ENCODE measurements at places on chromosomes 13 and 19.

DNA sequence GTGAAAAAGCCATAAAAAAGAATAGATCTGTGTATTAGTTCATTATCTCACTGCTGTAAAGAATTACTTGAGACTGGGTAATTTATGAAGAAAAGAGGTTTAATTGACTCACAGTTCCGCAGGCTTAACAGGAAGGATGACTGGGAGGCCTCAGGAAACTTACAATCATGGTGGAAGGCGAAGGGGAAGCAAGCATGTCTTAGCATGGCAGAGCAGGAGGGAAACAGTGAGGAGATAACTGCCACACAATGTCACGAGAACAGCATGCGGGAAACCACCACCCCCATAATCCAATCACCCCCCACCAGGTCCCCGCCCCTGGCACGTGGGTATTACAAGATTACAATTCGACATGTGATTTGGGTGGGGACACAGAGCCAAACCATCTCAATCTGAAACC, 39.1 kb upstream of the EEF1AKMT1 start:
- DNase-seq = no peak

DNA sequence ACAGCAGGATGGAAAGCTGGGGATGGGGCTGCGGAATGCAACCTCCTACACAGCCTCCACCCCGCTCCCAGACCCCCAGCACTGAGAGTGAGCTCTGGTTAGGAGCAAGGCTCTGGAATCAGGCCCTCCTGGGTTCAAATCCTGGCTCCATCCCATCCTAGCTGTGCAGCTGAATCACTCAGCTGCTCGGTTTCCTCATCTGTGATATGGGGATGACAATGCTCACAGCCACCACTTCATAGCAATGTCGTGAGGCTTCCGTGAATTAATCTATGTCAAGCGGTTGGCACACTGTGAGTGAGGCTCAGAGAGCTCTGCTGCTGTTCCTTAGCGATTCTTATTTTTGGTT, 538 bp downstream of the ACP7 start:
- DNase-seq = no peak

DNA sequence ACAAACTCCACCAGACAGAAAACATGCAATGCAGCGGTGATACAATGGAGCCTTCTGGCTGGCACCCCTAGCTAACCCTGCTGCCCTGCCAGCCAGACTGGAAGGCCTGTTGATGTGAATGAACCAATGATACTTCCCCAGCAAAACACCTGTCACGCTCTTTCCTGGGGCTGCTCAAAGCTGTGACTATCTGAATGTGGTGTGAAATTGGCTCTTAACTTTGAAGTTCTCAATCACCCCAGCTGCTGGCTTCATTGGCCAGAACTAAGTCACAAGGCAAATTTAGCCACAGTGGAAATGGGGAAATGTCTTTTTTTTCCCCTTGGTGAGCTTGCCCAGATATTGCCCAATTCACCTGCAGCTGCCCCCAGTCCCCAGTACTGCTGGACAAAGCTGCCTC, 147.3 kb downstream of the SLC7A1 start:
- DNase-seq = no peak

- DNase-seq = no peak
Measured at GRCh38 chr13:77431449-77431848, 104.1 kb upstream of the SCEL start.

DNA sequence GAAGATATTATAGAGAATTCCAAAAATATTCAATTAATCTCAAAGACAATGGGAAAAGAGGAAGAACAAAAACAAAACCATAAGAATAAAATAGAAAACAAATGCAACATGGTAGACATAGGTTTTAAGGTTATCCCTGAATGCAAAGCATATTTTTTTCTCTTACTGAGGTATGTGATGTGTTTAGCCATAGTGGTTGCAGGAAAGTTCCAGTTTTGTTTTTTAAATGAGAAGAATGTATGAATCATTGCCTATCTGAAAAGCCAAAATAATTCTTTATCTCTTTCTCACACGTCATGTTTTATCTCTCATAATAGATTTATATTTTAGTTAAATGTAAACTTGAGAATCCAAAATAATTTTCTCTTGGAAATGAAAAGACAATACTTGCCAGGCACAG, 2591.7 kb upstream of the PCDH20 start:
- DNase-seq = no peak

DNA sequence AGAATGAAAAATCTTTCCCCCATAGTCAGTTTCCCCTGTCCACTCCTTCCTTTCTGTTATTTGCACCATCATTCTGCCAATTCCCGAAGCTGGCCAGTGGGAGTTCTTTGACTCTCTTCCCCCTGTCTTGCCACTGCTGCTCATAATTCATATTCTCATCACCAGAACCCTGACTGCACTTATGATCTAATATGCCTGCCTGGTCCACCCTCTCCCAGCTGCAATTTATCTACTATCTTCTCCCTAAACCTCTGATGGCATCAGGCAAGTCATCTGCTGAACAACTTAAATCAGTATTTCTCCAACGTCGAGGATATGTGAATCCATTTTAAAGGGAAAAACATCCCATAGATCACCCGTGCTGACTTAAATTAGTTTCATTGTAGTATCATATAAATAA, 458.0 kb upstream of the GPC6 start:
- no peak for DNase-seq

All from activated naive CD8-positive, alpha-beta T cell treated with anti-CD3 and anti-CD28 coated beads, Interleukin-2, amount 10 ng/mL, durations not matched to agents 7 days and 5 days (primary cell).